ENCODE measurements at places on chromosomes 6 and 20.
A peak's percentile ranks its signal among the peaks of the same experiment; 100 is the strongest.

- DNase-seq = no peak
These were observed 132.8 kb downstream of the QKI start for GRCh38 chr6:163547287-163547686.

DNA sequence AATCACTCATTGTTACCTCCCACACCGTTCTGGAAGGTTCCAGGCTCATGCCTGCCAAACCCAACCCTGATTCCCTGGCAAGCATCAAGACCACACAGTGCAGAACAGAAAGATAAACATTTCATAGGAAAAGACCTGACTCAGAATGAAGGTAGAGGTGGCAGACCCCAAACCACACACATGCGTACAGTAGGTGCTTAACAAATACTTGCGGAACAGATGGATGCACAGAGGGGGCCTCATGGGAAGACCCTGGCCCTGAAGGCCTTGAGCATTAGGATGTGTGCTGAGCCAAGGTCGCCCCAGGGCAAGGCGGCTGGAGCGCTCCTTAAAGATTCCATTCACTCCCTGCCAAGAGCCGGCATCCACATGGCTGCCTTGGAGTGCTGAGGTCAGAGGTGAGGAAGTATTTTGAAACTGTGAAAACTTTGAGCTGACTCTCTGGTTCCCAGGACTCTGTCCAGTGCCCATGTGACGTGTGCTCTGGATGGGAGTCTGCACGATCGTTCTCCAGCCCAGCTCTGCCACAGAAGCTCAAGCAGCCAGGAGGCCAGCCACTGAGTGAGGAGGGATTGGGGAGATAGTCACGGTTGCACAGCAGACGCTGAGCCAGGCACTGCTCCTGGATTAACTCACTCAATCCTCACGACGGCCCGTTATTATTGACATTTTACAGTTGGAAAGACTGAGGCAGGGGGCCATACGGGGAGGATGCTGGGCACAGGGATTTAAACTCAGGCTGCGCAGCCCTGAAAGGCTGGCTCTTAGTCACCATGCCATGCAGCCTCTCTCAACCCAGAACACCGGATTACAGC lies 65.5 kb upstream of the AFDN start:
- no peak for DNase-seq

GRCh38 chr6:103236923-103237322 lies 1622.8 kb downstream of the HACE1 start:
- no peak for DNase-seq

DNA sequence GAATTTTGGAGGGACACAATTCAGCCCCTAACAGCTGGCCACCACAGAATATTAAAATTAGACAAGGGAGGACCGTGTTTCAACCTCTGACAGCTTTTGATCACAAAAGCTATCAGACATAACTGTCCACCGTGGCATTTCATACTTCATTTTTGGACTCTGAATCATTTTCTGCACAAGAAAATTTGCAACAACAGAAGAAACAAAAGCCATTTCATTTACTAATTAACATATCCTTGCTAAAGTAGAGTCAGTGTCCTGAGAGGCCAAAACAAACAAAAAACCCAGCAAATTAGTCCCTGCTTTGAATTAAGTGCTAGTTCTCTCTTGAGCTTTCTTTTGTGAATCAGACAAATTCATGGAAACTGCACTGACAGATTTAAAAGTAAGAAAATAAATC lies 17.6 kb upstream of the COL12A1 start:
- DNase-seq = no peak

GRCh38 chr6:91020744-91021143 lies 433.9 kb upstream of the MAP3K7 start:
- DNase-seq = no peak

GRCh38 chr6:160996131-160996601 lies 4.6 kb downstream of the MAP3K4 start:
- no peak for DNase-seq

DNA sequence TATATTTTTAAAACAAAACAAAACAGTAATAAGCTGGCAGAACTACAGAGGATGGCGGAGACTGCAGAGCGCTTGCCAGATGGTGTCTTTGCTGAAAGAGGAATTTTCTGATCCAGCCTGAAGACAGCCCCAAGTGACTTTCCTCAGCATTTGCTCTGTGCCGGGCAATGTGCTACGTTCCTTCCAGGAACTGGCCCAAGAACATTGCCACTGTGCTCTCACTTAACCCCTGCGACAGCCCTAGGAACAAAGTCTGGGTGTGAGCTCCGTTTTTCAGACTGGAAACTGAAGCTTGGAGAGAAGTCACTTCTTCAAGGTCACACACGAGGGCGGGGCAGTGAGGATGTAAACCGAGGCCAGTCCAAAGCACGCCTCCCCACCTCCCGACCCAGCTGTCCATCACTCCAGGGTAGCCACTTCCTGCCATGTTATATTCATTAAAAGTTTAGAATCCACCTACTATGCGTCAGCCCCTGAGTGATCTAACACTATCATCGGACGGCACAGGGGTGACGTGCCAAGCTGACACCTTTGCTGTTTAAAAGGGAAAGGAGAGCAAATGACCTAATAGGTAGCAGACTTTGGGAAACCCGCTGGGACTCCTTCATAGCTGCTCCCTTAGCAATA lies 22.3 kb upstream of the BMP7 start:
- DNase-seq = no peak

- peak; percentile 31 for DNase-seq
These were observed 62.7 kb downstream of the LRRC1 start for GRCh38 chr6:53857318-53858094.

DNA sequence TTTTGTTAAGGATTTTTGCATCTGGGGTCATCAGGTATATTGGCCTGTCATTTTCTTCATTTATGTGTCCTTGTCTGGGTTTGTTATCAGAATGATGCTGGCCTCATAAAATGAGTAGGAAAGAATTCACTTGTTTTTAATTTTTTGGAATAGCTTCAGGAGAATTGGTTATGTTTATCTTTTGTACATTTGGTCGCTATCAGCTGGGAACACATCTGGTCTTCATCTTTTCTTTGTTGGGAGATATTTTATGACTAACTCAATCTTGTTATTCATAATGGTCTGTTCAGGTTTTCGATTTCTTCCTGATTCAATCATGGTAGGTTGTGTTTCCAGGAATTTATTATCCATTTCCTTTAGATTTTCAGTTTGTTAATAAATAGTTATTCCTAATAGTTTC lies 207.5 kb upstream of the ASCC3 start:
- DNase-seq = no peak

GRCh38 chr6:12813321-12813720 lies 96.8 kb downstream of the PHACTR1 start:
- DNase-seq = peak; percentile 52

- DNase-seq = no peak
These were observed 306.0 kb upstream of the THEMIS start for GRCh38 chr6:128206610-128207426.

GRCh38 chr20:22008456-22008855 lies 303.0 kb downstream of the PAX1 start:
- no peak for DNase-seq

- DNase-seq = no peak
These were observed 107.0 kb downstream of the POPDC3 start for GRCh38 chr6:105072798-105073199.

DNA sequence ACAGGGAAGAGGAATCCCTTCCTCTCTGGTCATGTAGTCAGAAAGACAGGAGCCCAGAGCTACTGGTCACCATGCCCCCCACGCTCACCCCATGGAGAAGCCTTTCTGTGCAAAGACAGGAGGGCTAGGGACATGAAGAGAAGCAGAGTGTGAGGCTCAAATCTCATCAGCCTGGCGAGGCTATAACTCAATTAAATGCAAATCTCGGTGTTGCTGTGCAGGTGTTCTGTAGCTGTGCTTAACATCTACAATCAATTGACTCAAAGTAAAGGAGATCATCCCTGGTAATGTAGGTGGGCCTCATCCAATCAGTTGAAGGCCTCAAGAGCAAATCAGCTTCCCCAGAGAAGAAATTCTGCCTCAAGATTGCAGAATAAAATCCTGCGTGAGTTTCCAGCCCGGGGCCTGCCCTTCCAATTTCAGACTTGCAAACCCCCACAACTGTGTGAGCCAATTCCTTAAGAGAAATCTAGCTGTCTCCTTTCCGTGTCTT lies 64.4 kb downstream of the CHMP4B start:
- DNase-seq = no peak

DNA sequence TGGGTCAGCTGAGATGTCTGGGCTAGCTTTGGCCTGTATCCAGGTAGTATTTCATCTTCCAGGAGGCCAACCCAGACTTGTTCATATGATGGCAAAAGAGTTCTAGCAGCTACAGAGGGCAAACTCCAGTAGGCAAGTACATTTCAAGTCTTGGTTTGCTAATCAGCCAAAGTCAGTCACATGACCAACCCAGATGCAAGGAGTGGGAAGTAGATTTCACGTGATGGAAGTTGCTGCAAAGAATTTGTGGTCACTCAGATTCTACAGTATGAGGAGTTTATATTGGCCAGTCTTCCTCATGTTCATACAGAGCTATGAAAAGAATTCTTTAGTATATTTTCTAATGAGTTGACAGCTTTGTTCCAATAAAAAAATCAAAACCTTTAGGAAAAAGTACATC lies 101.8 kb downstream of the PHACTR1 start:
- DNase-seq = peak; percentile 12

- no peak for DNase-seq
These were observed 570.5 kb downstream of the QKI start for GRCh38 chr6:163985040-163985439.

- DNase-seq = peak; percentile 33
These were observed 130.6 kb upstream of the C6orf118 start for GRCh38 chr6:165439928-165440554.

GRCh38 chr6:133132466-133132971 lies 108.6 kb upstream of the EYA4 start:
- DNase-seq = no peak

DNA sequence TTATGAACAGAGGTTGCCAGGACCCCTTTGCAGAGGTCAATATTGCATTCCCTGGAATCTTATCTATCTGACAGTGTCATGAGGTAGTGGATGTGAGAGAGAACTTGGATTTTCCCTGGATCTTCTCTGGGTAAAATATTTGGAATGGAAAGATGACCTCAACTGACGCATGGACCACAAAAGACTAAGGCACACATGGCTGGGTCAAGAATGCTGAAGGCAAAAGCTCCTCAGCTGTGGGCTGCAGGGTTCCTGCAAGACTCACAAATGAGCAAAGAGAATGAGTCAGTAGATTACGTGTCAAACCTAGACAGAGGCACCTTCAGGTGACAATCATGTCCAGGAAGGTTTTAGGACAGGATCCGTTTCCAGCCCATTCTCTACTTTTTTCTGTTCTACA lies 484.0 kb downstream of the C6orf118 start:
- DNase-seq = no peak

GRCh38 chr20:20517296-20517695 lies 149.4 kb downstream of the INSM1 start:
- DNase-seq = no peak

- peak; percentile 11 for DNase-seq
These were observed 24.4 kb downstream of the ARG1 start for GRCh38 chr6:131597446-131597845.

DNA sequence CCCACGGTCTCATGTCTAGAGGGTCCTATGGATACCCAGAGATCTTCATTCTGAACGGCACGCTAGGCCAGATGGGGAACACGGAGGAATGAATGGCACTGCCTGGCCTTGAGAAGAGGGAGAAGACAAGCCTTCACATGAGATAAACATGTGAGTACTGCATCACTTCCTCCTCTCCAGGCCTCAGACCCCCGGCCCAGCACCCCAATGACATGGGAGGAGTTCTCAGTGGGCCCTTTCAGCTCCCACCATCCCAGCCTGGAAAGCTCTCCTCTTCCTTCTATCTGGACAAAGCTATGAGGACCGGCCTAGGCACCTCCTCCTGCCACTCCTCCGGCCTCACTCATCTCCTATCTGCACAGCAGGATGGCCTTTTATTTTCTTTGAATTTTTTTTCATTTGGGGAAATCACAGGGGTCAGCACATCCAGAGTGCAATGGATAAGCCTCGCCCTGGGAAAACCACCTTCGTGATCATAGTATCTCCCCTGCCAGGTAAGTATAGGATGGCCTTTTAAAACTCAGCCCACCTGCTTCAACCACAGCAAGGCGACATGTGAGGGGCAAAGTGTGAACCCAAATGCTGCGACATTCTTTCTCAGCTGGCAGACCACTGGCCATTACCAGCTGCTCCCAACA lies 39.2 kb upstream of the CDKN1A start:
- no peak for DNase-seq

- DNase-seq = no peak
These were observed 120.8 kb downstream of the CCDC170 start for GRCh38 chr6:151614630-151615029.

DNA sequence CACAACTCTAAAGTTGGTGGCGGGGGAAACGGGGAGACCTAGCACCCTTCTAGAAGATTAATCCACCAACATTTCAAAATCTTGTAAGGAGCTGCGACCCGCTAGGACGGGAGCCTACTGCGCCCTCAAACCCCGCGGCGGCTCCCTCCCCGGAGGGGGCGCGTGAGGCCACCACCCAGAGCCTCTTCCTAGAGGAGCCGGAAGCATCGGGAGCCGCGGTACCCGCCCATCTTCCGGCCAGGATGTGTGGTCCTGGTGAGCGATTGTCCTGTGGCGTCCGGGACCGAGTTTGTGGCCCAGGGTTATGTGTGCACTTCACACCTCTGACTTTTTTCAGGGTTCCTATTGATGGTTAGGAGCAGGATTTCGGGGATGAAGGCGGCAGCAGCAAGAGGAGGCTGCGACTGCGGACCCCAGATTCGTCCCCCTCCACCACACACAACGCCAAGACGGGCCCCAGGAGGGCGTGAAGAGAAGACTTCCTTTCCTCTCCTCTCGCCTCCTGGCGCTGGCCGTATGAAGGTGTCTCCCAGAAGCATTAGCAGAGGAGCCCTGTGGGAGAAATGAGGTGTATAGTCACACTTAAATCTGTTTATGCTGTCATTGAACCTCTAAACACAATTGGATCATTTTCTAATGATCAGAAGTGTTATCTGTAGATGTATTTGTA lies 10.7 kb downstream of the ZNF165 start:
- peak; percentile 42 for DNase-seq

DNA sequence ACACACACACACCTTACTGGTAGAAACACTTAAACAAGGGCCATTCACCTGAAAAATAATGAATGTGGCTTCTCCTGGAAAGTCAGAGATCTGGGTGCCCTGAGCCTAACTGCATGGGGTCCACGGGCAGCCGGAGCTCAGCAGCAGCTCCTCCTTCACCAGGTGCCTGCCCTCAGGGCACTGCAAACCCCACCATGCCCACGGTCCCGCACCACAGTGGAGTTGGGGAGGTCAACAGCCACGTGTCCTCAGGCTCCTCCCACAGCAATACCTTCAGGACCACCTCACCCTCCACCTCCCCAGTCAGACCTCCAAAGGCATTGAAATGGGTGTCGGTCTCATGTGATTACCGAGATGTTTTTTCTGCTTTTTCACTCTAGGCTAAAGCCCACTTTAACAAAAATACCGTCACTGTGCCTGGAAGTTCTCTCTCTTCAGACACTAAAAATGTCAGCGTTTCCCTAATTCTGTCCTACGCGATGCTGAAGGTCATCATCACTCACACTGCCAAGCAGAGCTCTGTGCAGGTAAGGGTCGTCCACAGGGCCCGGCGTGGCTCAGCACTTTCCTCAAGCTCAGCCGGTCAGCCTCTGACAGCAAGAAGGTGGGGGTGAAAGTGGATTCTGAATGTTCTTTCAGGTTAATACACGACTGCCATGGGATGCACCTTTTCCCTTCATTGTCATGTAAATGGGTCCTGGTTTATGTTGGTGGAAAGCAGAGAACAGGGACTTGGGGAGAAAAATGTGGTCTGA lies 48.9 kb downstream of the CDK5RAP1 start:
- DNase-seq = no peak

Measured in GM03348 (cell line).